Body of pancreas (tissue), 4 donors: ENCODE measurements at places on chromosomes 12 and 14. TPM values are rescaled to one million over a fixed set of nuclear protein-coding genes. Genes with fewer than 3 reads are reported as not detected.

Gene KLRG1
- 0.99 TPM for total RNA-seq

Gene OASL
- 0.78 TPM for total RNA-seq

Gene CLEC14A
- total RNA-seq = 9.9 TPM

Gene TSPAN19
- total RNA-seq = not detected

Gene KRT71
- total RNA-seq = not detected

Gene TESPA1
- total RNA-seq = not detected

Gene RAPGEF3
- 11.9 TPM for total RNA-seq

Gene SLC25A47
- not detected for total RNA-seq

Gene FGD4
- 36.3 TPM for total RNA-seq

Gene YBX3
- 293 TPM for total RNA-seq

Gene CLEC4D
- total RNA-seq = not detected

Gene SRRM4
- total RNA-seq = not detected

Gene TAS2R46
- not detected for total RNA-seq

Gene FAM181A
- total RNA-seq = not detected

Gene NEUROD4
- not detected for total RNA-seq

Gene ART4
- total RNA-seq = 3.1 TPM

Gene ESPL1
- not detected for total RNA-seq

Gene DEGS2
- total RNA-seq = 10.5 TPM

Gene JPH4
- 0.99 TPM for total RNA-seq

Gene SLC4A8
- total RNA-seq = 1.6 TPM

Gene SLC7A8
- total RNA-seq = 17.8 TPM

Gene NOS1
- total RNA-seq = 12.9 TPM

Gene CGRRF1
- 6.3 TPM for total RNA-seq

Gene NELL2
- total RNA-seq = 3.6 TPM

Gene POLE2
- total RNA-seq = 7.0 TPM
